H1 (cell line): ENCODE measurements at places on chromosomes 7 and 10. TPM values are rescaled to one million over a fixed set of nuclear protein-coding genes. Genes with fewer than 3 reads are reported as not detected.
A peak's percentile ranks its signal among the peaks of the same experiment; 100 is the strongest.

DNA sequence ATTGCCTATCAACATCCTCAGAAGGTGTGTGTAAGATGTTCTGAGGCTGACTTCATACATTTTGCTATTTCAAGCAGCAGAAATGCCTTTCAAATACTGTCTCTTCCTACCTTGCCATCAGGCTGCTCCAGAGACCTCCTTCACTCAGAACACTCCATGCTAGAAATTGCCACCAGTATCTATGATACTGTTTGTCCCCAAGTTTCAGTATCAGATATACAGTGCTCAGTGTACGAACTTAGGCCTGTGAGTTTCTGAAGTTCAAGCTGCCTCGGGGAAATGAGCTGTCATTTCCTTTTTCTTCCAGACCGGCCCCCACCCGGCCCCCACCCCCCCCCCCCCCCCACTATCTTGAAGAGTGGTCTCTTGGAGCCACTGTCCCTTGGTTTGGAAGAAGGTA lies 373.4 kb upstream of the CHRM2 start:
- DNase-seq = no peak

DNA sequence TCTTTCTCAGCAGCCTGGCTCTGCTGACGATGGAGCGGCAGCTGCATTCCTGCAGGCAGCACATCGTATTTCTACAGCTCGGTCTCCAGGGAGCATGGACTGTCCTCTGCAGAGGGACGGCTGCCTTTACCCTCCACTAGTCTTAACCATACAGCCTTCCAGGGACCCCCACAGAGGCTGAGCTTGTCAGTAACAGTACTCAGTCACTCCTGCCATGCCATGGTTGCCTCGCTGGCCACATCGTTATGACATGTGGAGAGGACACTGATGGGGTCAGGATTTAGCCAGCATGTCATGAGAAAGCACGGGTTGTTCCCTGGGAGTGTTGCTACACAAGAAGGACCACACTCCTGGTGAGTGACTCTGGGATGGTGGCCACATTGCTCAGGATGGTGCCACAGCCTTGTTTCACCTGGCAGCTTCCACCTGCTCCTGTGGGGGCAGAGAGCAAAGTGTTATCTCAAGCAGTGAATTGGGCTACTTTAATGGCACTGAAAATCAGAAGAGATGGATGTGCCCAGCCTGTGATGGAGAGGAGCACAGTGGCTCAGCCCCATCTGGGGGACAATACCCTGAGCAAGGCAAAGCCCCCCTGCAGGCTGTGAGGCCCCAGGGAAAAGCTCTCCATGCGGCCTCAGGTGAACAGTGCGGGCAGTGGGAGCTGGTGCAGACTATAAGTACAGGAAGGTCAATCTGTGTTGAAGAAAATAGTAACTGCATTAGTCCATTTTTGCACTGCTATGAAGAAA lies 443.9 kb downstream of the TCERG1L start:
- no peak for DNase-seq

DNA sequence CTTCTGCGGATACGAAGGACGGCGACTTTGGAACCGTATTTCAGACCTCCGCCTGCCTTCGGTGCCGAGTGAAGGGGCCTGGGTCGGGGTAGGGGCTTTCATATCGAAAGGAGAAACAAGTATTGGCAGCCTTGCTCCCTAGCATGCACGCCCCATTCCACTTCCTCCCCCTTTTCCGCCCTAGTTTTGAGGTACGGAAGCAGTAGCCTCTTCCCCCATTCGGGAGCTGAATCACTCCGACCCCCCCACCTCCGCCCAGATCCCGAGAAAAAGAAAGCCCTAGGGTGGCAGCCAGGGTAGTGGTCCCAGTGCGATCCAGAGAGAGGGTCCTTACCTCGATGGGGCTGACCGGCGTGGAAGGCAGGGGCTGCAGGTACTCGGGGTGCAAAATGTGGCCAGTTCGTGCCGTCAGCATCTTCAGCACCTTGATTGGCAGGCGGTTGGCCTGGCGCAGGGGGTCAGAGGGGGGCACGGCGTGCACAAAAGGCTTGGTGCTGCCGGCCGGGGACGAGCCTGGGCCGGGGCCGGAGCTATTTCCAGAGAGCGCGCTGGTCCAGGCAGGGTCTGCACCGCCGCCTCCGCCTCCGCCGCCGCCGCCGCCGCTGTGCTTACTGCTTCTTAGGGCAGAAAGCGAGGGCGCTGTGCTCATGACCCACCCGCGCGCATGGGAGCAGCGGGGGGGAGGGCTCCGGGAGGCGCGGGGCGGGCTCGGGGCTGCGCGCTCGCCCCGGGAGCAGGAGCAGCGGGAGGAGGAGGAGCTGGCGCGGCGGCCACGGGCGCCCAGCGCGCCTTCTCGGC lies 594 bp downstream of the ZNF503 start:
- DNase-seq = peak; percentile 70

- DNase-seq = no peak
These were observed 22.6 kb upstream of the PSAP start for GRCh38 chr10:71873582-71874211.

CELF2 gene
- total RNA-seq = 22.7 and 22.9 TPM in 2 replicates
